ENCODE measurements at places on chromosomes 3 and 15. TPM values are rescaled to one million over a fixed set of nuclear protein-coding genes. Genes with fewer than 3 reads are reported as not detected.

The ZKSCAN7 gene
- total RNA-seq, result 2.3 TPM

The NFKBIZ gene
- total RNA-seq, result 16.0 TPM

- DNase-seq, result no peak
These were observed 334.9 kb upstream of the TBC1D5 start for GRCh38 chr3:18077128-18077840.

The ERICH6 gene
- 0.19 TPM for total RNA-seq

The LMOD3 gene
- 117 TPM for total RNA-seq

DNA sequence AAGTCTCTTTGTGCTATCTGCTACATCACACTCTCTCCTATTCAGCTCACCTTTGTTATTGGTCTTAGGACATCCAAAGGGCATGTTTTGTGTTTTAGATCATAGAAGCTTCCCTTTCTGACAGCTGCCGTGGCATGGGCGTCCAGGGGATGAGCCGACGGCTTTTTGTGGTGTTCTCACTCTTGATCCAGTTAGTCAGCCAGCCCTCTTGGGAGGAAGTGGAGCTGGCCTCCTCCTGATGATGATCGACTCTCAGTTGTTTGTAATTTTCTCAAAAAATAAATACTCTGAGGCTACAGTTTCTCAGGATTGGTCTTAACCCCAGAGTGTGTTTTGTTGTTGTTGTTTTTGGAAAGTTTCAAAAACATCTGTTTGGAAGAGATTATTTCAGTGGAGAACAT, 34.4 kb downstream of the BOC start:
- DNase-seq, result no peak

The TTLL3 gene
- 19.5 TPM for total RNA-seq

DNA sequence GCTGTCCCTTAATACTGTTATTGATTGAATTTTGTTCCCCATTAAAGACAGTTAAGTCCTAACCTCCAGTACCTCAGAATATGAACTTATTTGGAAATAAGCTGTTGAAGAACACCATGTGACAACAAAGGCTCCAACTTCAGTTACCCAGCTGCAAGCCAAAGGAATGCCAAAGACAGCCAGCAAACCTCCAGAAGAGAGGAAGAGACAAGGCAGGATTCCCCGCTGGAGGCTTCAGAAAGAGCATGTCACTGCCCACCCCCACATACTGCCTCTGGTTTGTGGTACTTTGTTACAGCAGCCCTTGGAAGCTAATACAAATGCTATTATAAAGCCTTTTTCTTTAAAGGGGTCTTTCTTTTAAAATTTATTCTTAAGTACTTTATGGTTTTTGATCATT, 18.4 kb upstream of the NEK10 start:
- DNase-seq, result no peak

GRCh38 chr3:29279806-29280205, 1.1 kb upstream of the RBMS3 start:
- no peak for DNase-seq

The PTH1R gene
- total RNA-seq, result 5.4 TPM

DNA sequence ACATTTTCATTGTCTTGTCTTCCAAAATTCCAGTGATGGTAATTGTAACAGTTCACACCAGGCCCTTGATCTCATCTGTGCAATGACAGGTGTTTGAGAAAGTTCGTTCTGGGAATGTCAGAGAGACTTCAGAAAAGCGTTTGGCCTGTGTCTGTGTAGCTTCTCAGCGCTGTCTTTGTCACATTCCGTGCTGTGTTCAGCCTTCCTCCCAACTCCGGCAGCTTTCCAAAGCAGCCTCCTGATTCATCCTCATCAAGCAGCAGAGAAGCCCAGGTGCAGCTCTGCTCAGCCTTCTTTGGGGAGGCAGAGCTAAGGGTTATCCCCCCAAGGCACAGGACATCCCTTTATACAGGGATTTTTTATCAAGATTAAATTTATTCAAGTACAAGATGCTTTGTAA, 494.0 kb upstream of the SUCLG2 start:
- no peak for DNase-seq

The GASK1A gene
- 0.16 TPM for total RNA-seq

GRCh38 chr3:54999159-54999558, 71.3 kb upstream of the LRTM1 start:
- no peak for DNase-seq

The CTXN2 gene
- total RNA-seq, result not detected

The ITIH4 gene
- 3.2 TPM for total RNA-seq

DNA sequence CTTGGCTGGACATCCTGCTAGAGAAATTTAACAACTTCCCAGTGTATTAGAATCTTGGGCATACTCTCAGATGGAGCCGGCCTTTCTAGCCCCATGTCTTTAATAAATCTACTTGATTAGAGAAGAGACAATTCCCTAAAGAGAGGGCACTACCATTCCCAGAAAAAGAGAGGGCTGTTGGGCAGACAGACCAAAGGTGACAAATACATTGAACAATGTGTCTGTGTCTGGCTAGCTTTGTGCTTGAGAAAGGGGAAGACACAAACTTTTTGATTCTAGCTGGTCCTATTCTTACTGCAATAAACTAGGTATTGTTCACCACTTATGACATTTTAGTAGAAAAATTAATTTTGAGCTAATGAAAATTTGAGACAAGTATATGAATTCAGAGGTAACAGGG, 57.7 kb downstream of the DUT start:
- no peak for DNase-seq

Data from cardiac septum (tissue), 1 donor.